Stomach (tissue), 19 donors: ENCODE measurements at places on chromosomes 16 and 17. TPM values are rescaled to one million over a fixed set of nuclear protein-coding genes. Genes with fewer than 3 reads are reported as not detected.
A peak's percentile ranks its signal among the peaks of the same experiment; 100 is the strongest.

Gene CENPX
- total RNA-seq = 213 TPM

Gene TNFRSF13B
- not detected for total RNA-seq

DNA sequence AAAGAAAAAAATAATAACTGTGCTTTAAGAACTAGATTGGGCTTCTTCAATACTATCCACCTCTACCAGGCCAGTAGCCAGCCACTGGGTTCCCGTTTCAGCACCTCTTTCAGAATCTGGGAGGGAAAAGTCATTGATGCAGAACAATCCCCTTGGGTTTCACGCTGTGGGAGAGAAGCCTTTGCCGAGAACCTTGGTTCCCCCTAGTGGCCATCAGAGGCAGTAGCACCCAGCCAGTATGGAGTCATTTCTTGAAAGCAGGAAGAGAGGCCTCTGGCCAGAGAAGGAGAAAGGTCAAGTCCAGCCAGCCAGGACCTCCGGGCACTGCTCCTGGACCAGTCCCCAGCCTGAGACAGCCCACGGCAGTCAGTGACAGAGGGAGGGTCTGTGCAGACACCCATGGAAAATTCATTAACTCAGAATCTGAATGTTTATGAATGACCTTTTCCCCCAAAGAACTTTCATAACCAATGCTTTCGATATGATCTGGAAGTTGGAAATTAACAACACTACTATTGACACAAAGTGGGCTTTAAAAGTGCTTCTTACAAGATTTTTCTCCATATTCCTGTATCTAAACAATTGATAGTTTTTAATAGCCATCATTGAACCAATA, 51.2 kb upstream of the CDH5 start:
- DNase-seq = peak; percentile 91

Gene DNAH2
- under 0.01 TPM for total RNA-seq
